ENCODE measurements at places on chromosomes 5 and 9.

- DNase-seq = no peak
Observed at GRCh38 chr5:83551821-83552220, 80.3 kb downstream of the VCAN start.

- no peak for DNase-seq
Observed at GRCh38 chr9:113504725-113505590, 41.4 kb downstream of the RGS3 start.

- DNase-seq = peak; percentile 38
Observed at GRCh38 chr9:93064392-93065134, 6.1 kb downstream of the SUSD3 start.

DNA sequence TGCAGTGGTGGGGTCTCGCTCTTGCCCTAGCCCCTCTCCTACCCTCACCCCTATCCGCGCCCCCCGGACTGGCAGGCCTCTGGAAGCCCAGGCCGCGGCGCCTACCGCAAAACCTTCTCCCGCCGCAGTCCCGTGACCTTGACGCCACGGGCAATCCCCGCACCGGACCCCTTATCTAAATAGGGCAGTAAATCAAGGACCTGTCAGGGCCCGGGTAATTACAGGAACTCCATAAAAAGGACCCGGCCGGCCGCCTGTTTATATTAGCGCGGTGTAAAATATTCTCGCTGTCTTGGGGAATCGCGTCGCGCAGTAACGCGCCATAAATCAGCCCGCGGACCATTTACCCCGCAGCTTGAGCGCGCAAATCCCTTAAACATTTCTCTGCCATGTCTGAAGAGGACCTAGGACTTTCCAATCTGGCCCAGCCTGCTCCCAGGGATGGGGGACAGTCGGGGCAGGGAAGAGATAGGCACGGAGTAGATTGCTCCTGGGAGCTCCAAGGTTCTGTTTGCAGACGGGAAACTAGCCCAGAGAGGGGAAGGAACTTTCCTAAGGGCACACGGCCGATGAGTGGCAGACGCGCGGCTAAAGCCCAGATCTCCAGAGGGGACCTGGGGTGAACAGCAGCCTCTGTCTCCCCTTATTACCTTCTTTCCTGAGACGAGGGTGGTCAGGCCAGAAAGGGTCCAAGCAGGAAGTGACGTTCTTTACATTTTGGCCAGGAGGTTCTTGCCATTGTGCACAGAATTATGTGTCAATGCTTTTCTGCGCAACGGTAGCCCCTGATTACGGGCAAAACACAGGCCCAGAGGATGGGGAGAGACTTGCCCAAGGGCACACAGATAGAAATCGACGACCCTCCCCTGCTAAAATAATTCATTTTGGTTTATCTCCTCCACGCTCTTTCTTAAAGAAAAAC is 4.8 kb upstream of the HAND1 start:
- no peak for DNase-seq

DNA sequence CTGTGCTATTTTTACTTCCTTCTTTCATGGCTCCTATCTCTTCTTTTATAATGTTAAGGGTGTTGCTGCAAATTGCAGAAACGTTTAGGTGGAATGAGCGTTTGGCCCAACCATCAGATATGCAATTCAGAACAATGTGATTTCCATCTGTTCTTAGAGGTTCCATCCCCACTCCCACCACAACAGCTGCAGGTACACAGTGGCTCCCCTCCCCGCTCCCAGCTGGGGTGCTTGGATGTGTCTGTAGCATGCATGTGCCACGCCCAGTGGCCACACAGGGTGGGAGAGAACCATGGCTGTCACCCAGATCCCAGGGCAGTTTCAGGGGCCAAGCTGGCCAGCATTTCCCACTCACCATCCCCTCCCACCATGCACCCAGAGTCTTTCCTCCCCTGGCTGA is 62.2 kb downstream of the ACTL7B start:
- no peak for DNase-seq

DNA sequence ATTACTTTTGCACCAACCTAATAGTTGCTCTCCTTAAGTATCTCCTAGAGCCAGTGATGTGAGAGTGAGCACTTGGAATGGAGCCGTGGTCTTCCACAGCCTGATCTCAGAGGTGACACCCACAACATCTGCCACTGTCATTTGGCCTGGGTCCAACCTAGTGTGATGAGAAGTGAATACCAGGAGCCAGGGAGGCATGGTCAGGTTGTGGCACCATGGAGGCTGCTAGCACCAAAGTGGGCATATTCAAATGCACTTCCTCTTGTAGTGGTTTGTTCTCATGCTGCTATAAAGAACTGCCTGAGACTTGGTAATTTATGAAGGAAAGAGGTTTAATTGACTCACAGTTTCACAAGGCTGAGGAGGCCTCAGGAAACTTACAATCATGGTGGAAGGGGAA is 22.6 kb upstream of the CEP72 start:
- DNase-seq = no peak

- DNase-seq = no peak
Observed at GRCh38 chr5:150584556-150585335, 55.7 kb upstream of the SYNPO start.

DNA sequence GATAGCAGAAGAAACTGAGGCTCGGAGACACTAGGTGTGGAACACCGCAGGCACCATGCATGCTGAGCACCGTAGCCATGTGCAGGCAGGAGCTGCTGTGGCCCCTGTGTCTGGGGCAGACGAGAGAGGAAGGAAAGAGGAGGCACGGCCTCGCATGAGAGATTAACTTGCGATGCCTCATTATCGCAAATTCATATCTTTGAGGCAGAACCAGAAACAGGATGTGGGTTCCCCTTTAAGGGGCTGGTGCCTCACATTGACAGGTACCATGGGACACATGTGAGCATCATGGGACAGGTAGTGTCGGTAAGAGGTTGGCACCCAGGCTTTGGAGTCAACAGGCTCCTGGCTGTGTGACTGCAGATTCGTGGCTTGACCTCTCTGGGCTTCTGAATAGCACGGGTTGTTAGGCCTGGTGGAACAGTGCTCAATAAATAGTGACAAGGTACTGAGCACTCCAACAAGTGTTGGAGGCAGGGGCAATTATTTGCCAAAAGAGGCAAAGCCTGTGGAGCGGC is 40.8 kb downstream of the NAIF1 start:
- no peak for DNase-seq

GRCh38 chr5:7010591-7010990 is 297.4 kb downstream of the TENT4A start:
- DNase-seq = no peak

GRCh38 chr5:158177146-158177545 is 318.2 kb upstream of the CLINT1 start:
- no peak for DNase-seq

GRCh38 chr5:111407562-111407961 is 104.8 kb downstream of the STARD4 start:
- no peak for DNase-seq

GRCh38 chr9:119197893-119198607 is 171.2 kb downstream of the BRINP1 start:
- no peak for DNase-seq

DNA sequence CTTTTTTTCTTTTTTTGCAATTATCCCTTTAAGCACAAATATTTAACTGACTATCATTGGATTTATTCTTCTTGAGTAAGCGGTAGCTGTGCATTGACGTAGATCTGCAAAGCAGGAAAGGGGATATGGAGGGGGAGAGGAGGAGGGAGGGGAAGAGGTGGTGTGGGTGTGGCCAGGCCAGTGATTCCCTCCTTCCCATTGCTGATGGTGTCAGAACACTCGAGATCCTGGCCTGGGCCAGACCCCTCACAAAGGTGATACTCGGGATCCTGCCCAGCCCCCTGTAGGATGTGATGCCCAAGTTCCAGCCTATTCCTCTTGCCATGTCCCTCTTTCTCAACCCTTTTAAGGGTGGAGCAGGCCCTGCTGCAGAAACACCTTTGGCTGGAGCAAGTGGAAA is 9.9 kb downstream of the SLC36A3 start:
- no peak for DNase-seq

- DNase-seq = no peak
Observed at GRCh38 chr9:134028076-134028475, 2.8 kb downstream of the BRD3OS start.

- DNase-seq = peak; percentile 95
Observed at GRCh38 chr9:14322211-14323082, 8.5 kb upstream of the NFIB start.

- no peak for DNase-seq
Observed at GRCh38 chr5:110545716-110546115, 180.8 kb downstream of the TMEM232 start.

DNA sequence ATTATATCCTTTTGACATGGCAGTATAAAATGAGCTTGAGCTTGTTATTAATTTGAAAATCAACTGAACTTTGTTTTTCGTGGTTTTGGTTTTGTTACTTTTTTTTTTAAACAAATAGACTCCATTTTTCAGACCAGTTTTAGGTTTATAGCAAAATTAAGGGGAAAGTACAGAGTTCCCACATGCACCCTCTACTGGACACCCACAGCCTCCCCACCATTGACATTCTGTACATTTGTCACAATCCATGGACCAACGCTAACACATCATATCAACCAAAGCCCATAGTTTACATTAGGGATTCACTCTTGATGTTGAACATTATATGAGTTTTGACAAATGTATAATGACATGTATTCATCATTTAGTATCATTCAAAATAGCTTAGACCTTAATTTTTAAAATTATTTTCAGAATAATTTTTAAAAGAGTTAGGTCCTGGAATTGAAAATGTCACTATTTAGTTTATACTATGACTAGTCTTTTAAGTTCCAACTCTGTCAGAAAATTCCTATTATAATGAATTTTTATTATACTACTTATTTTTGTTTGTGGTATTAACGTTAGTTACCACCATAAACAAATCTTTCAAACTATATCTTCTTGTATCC is 35.3 kb upstream of the JMY start:
- DNase-seq = peak; percentile 78

DNA sequence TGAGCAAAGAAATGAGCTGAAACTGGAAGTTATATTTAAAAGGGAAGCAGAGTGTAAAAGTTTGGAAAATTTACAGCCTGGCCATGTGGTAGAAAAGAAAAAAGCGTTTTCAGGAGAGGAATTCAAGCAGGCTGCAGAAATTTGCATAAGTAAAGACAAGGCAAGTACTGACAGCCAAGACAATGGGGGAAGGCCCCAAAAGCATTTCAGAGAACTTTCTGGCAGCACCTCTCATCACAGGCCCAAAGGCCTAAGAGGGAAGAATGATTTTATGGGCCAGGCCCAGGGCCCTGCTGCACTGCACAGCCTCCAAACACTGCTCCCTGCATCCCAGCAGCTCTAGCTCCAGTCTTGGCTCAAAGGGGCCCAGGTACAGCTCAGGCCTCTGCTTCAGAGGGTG is 169.7 kb downstream of the GLIS3 start:
- no peak for DNase-seq

GRCh38 chr9:136964833-136965422 is 12.4 kb upstream of the PTGDS start:
- DNase-seq = no peak

DNA sequence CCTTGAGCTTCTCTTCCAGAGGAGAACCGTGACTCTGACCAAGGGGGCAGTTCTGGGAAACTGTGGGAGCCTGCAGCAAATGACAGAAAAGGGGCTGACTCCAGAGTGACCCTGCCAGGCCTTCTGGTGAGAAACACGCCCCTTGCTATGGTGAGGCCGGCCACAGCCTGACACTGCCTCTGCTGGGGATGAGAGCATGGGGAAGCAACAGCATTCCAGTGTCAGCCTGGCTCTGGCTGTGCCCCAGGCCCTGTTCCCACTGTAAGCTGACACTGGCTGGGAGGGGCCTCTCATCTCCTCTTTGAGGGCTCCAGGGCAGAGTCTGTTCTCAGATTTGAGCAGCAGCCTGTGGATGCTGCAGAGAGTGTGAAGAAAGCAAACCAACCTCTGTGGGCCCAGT is 180.0 kb upstream of the IL12B start:
- peak; percentile 10 for DNase-seq

- DNase-seq = peak; percentile 86
Observed at GRCh38 chr5:172700365-172701290, 59.6 kb downstream of the NEURL1B start.

- peak; percentile 43 for DNase-seq
Observed at GRCh38 chr5:116750631-116751580, 176.3 kb upstream of the SEMA6A start.

DNA sequence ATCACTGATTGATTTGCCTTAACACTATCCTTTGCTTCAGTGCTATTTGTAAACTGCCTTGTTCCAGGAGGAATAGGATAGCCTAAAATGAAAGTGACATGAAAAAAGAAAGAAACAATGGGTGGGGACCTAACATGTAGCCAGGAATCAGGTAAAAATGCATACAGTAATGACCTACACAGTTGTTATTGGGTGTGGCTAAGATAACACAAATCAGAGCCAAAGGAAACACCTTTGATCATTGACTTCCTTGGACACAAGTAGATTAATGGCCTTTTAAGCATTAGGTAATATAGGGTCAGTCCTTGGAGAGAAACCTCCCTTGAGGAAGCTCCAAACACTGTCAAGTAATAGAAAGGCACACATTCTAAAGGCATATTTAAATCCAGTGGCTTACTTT is 220.4 kb downstream of the TRPM3 start:
- DNase-seq = no peak

- DNase-seq = no peak
Observed at GRCh38 chr5:10779592-10779991, 18.6 kb upstream of the DAP start.

DNA sequence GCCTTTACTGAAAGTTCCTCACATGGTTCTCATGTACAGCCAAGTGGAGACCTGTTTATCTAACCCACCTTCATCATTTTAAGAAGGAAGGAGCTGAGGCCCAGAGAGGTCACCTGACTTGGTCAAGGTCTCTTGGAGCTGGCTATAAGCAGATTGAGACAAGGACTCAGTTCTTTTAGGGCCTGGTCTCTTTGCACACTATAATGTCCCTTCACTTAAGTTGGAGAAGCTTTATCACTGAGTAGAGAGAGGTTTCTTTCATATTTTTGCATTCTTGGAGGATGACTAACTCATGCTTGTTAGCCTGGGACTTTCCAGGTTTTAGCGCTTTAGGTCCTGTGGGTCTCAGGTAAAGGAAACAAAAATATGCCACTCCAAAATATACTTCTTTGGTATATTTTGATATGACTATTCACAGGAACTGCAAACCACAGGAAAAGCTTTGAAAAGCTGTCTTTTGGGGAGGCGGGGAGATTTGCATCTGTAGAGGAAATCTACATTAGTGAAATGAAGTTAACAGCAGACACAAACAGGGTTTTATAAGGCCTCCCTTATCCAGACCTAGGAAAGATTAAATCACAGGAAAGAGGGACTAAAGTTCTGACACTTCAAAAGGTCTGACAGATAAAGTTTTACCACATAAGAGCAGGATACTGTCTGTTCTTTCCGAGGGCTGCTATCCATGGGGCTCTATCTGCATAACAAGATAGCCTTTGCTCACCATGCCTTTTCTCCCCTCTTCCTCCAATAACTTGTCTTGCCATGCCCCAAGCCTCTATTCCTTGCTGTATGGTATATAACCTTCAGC is 95.8 kb upstream of the ANKRD55 start:
- no peak for DNase-seq

GRCh38 chr9:12463641-12464040 is 229.5 kb upstream of the TYRP1 start:
- peak; percentile 54 for DNase-seq

All from NCI-H82 (cell line).